ENCODE measurements at places on chromosomes 4 and X.

GRCh38 chr4:81491943-81492342 lies 20.2 kb upstream of the RASGEF1B start:
- no peak for DNase-seq

DNA sequence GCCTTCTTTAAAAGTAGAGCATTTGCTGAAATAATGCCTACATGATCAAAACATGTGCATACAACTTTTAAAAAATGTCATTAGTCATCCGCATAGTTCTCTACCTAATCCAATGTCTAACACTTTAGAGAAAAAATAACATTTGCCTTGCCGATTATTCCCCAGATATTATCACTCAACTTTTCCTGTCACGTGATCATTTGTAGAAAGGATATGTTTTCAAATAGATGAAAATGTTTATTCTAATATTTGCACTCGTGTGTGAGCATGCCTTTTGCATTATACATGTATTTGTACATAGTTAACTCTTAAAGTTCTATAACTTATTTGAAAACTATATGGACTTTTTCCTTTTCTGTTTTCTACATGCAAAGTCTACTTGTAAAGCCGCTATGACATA lies 533.0 kb upstream of the FMR1 start:
- DNase-seq: no peak

- DNase-seq: no peak
Measured at GRCh38 chrX:103726477-103726876, 15.8 kb downstream of the TMEM31 start.

DNA sequence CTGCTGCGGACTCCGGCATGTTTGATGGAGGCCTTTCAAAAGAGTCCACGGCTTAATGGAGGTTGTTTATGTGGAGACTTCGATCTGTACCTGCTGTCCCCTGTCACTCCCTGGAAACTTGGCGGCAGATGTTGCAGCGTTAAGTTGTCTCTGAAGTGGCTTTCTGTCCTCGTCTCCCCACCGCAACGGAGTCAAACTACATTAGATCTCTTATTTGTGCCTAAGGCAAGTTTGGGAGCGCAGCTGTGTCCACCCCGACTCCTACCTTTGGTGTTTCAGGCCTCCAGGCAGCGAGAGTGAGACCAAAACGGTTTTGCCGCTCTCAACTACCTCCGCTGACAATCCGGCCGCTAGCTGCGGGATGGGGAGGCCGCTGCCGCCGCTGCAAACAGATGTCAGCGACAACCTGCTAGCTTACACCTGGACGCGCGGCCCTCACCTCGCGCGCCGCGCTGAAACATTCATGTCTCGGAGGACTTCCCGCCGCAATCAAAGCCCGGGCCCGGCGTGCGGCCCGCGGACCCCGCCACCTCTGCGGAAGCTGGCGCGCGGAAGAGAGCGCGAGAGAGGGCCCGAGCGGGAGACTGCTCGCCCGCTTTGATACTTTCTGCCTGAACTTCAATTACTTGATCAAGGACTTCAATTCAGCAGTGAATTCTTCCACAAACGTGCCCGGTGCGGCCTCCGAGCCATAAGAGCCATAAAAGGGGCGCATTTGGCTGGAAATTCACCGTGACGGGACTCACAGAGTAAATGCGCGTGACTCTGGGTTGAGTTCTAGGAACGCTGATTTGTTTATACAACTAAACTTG lies 108.4 kb downstream of the ANTXR2 start:
- DNase-seq: no peak

DNA sequence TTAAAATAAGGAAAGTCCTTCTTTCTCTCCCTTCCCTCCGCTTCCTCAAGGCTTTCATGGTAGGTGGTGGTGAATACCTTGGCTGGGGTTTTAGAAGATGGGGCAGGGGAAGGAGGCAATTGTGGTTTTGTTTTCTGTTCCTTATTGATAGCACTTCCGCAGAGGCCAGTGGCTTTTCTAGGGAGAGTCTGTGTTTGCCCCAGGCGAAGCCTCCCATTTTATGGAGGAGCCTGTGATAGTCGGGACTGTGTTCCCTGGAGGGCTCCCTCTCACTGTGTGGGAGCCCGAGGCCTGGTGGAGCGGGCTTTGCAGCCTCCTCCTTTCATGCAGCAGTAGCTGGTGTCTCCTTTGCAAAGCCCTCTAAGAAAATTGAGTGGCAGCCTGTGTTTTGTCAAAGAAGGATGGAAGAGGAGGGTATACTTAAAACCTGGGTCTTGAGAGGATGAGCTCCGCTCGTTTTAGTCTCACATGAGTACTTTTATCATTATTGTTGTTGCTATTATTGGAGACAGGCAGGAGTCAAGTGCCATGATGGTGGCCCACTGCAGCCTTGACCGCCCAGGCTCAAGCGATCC lies 29.8 kb upstream of the STOX2 start:
- no peak for DNase-seq

GRCh38 chr4:79442422-79442821 lies 34.4 kb upstream of the GK2 start:
- DNase-seq: no peak

- no peak for DNase-seq
Measured at GRCh38 chr4:48945981-48946380, 39.4 kb upstream of the OCIAD2 start.

DNA sequence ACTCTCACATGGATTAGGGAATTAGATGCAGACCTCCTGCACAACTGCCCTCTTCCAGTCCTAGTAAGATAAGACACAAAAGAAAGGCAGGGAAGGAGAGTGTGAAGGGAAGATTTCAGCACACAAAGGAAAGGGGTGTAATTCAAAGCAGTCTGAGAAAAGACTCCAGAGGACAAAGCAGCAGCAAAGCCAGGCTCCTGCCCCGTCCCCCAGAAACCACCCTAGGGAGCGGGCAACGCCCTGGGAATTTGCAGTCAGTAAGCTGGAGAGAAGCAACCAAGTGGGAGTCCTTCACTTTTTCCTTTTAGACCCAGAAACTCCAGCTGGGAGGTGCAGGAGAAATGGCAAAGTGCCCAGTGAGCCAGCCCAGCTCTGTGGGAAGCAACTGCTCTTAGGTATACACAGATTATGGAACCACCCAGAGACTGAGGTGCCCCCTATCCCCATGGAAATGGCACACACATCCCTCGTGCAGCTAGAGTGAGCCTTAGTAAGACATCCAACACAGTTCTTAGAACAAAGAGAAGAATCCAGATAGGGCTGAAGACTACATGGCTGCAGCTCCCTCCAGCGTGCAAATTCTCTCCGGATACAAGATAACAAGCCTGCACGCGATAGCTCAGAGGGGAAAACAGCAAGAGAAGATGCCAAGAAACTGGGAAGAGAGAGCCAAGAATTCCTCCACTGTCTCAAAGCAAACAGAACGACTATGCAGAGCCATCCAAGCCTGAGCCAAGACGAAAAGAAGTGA lies 26.5 kb upstream of the IRAK1 start:
- no peak for DNase-seq

DNA sequence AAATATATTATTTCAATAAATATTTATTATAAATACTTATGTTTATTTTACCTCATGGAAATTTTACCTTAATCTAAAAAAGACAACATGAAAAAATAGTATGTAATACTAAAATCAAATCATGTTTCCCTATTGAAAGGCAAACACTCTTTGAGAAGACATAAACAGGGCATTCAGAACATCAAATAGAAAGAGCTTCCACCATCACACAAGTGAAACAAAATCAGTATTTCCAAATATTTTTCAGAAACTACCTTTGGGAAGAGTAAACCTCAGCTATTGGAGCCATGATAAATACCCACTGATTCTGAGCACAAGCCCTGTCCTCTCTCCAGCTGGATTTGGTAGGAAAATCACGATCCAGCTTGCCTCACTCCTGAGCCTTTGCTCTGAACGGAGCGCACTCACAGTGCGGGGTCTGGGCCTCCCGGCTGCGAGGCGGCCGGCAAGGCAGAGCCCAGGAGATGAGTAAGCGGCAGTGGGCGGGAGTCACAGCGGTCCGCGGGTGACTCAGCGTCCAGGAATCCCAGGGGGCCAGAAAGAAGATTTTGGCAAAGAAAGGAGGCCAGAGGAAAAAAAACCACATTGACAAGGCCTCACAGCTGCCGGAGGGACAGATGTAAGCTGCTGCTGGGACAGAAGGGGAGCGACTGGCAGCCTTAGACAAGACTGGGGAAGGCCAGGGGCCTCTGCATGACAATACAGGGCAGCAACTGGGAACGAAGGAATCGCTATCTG lies 14.7 kb upstream of the ANXA5 start:
- DNase-seq: no peak

- DNase-seq: no peak
Measured at GRCh38 chr4:40916218-40916555, 166.4 kb downstream of the NSUN7 start.

GRCh38 chr4:36312511-36312910 lies 31.1 kb downstream of the DTHD1 start:
- DNase-seq: no peak

DNA sequence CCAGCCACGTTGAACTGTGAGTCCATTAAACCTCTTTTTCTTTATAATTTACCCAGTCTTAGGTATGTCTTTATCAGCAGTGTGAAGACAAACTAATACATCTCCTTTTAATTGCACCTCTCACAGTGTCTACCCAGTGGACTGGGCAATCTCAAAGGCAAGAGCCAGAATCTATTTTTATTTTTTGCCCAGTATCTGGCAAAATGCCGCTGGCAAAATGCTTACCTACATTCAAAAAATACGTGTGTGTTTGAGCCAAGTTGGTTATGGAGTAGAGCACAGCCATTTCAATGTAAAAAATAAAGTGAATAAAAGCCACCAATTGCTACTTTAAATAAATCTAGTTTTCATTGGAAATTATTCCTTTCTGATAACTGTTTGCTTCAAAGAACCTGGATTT lies 199.9 kb downstream of the GC start:
- DNase-seq: no peak

DNA sequence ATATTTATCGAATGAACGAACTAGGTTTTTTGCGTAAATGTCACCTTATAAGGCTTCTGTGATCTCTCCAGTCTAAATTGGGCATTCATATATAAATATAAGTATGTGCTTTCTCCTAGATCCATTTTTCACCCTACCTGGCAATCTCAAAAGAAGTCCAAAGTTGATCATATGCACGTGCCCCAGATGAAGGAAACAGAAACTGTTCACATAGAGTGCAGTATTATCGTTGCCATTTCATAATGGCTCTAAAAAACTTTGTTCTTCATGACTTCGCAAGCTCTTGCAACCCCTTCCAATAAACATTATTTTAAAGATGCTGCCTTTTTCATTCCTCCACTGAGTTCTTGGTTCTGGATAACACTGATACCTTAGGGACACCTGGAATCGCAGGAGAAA lies 708 bp downstream of the INTS12 start:
- DNase-seq: no peak

DNA sequence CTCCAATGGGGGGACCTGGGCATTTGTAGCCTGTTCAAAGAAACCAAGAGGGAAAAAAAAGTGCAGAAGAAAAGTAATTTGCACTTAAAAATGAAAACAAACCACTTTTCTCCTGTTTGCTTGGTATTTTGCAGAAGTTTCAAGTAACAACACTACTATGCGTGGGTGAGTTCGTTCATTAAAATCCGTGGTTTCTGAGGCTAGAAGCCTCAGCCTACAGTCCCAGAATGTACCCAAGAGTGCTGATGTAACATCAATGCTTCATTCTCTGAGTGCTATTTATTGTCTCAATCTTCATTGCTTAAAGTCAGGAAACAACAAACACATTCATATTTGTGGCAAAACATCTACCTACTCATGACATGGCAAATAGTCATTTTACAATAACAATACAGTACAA lies 29.2 kb downstream of the LGI2 start:
- no peak for DNase-seq

GRCh38 chrX:154804261-154804956 lies 876 bp downstream of the MPP1 start:
- no peak for DNase-seq

GRCh38 chrX:74451450-74452198 lies 30.3 kb downstream of the SLC16A2 start:
- DNase-seq: no peak

DNA sequence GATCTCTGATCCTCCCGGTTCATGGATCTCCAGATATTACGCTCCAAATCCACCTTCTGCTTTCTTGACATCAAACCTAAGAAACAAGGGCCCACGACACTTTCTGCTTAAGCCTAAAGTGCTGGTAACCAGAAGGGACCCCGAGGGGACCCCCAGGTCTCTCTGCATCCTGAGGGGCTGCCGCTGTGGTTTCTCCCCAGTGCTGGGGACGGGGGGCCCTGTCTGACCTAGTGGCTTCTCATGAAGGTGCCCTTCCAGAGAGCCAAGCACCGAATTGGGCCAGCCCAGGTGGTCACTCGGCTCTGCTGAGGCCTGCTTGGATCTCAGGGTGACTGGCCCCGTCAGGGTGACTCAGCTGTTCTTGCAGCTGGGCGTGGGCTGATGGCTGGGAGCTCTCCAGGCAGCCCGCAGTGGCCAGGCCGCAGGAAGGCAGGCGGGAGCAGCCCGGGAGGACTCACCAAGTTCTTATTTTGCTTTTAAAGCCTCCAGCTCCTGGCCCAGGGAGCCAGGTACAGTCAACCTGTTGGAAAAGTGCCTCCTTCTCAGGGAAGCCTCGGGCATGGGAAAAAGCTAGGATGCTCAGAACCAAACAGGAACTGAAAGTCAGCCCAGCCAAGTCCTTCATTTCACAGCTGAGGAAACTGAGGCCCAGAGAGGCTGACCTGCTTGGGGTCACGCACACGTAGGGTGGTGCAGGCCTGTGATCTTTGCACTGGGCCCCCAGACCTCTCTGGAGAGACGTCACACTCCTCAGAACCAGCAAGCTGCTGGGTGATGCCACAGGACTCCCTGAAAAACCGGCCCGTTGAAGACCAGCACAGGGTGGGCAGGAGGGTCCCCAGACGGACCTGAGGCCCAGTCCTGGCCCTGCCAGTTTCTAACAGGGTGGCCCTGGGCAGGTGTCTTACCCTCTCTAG lies 16.7 kb downstream of the BLOC1S4 start:
- no peak for DNase-seq

DNA sequence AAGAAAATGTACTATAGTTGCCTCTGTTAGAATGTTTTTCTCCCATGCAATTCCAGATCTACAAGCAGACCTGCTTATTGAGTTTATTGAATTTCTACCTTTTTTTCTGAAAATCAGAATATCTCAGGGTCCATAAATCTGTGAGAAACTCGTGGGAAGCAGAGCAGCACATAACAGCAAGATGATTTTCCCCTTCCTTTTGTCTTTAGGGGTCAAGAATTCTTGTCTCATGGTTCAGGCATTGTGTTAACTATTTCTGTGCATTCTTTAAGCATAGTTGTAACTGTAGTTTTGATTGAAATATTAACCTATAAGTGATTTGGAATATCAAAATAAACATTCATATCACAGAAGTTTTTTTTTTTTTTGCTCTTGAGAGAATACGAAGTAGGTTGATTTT lies 11.4 kb downstream of the EDNRA start:
- DNase-seq: no peak

DNA sequence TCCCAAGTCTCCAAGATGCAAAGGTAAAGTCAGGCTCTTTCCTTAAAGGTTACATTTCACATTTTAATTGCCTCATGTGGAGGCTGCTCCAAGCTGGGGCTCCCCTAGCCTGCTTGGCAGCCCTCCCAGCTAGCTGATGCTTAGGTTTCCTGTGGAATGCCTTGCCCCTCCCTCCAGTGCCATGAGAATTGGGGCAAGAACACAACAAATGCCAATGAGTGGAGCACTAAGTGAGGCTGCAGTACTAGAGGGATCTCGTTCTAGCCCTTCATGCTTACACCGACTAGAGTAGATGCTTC lies 597.7 kb downstream of the MID1IP1 start:
- DNase-seq: no peak

- DNase-seq: no peak
Measured at GRCh38 chr4:173281406-173282255, 52.5 kb downstream of the HMGB2 start.

- no peak for DNase-seq
Measured at GRCh38 chr4:55255179-55255578, 90.9 kb upstream of the SRD5A3 start.

- DNase-seq: no peak
Measured at GRCh38 chr4:166675411-166675810, 558.9 kb downstream of the SPOCK3 start.

GRCh38 chrX:83469551-83469950 lies 38.5 kb upstream of the POU3F4 start:
- DNase-seq: no peak
